ENCODE measurements at places on chromosomes 5 and 9.

GRCh38 chr9:12212860-12213259 lies 480.3 kb upstream of the TYRP1 start:
- no peak for DNase-seq

DNA sequence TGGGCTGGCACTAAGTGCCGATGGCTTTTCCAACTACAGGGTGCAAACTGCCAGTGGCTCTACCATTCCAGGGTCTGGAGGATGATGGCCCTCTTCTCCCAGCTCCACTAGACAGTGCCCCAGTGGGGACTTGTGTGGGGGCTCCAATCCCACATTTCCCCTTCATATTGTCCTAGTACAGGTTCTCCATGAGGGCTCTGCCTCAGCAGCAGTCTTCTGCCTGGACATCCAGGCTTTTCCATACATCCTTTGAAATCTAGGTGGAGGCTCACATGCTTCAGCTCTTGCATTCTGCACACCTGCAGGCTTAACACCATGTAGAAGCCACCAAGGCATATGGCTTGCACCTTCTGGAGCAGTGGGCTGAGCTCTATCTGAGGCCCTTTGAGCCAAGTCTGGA lies 70.3 kb downstream of the TSSK1B start:
- DNase-seq, result no peak

DNA sequence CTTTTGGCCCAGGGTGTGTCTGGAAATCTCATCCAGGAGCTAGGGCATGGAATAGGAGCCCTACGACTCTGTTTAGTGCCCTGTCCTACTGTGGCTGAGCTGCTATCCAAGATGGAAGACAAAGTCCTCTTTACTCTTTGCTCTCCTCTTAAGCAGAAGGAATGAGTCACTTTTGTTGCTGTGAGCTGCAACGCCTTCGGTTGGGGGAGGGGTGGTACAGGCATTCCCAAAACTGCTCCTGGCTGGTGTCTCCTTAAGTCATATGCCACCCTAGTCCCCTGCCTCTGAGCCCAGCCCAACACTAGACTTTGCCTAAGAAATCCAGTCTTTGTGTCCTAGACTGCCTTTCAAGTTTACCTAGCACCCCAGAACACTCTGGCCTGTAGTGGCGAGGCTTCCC lies 99.9 kb downstream of the PRR16 start:
- DNase-seq, result no peak

DNA sequence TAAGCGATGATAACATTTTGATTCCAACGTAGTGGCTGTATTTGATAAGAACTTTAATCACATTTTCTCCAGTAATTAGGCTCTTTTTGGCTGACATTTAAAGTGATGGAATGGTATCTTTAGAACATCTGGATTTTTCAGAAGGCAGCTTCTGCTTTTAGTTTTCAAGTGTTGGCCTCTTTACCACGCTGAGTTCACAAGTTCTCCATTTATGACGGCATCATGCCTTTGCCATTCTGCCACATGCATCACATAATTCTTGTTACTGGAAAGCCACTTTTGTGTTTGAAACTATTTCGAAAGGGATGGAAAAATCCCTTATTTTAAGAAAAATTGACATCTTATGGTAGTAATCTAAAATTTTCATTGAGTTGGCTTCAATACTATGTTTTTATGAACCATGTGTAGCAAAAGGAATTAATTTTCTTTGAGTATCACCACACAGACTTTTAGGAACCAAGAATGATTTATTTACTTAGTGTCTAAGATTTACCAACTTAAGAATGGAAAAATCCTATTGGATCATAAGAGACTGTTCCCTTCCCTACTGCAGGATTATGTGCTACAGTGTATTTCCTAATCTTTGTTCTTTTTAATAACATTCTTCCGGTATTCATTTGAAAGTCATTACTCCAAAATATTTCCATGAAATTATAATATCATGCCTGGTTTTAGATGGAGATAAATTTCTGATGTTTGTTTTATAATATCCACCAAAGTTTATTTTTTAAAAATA lies 344.2 kb downstream of the ADGRV1 start:
- DNase-seq, result no peak

GRCh38 chr9:130480673-130481072 lies 35.9 kb downstream of the ASS1 start:
- peak; percentile 31 for DNase-seq

DNA sequence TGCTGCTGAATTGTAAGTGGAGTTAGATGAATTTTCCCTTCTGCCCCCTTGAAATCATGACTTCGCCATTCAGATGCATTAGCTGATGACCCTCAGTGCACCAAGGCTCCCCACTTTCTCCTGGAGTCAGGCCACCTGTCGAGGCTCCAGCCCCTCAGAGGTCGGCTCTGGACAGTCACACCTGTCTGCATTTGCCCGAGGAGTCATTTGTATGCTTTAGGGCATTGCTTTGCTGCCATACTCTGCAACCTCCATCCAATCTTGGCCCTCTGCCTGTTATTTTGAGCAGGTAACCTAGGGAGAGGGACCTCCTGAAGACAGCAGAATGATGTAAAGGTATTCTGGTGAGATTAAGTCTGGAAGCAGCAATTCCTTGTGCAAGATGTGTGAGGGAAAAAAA lies 144.8 kb downstream of the MACROH2A1 start:
- no peak for DNase-seq

DNA sequence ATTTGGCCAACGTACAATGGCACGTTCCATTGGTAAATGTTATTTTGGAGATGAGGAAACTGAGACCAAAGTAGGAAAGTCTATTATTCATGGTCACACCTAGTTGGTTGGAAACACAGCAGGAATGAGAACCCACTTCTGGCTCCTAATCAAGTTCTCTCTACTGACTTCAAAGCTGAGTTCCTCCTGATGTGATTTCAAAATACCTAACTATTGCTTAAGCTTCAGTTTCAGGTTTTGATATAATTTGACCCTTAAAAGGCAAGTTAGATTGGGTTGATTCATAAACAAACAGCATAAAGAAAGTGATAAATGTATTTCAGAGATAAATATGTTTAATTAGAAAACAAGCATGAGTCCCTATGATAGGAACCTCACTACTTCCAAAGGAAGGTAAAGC lies 312.5 kb downstream of the PARP8 start:
- no peak for DNase-seq

DNA sequence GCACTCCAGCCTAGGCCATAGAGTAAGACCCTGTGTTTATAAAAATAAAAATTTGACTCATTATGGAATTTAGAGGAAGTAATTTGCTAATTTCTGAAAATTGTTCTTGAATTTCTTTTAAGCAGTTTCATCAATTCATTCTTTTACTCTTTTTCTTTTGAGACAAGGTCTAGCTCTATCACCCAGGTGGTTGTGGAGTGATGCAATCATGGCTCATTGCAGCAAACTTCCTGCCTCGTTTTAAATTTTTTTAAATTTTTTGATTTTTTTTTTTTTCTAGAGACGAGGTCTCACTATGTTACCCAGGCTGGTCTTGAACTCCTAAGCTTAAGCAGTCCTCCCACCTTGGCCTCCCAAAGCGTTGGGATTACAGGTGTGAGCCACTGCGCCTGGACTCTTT lies 3.1 kb upstream of the CAMLG start:
- no peak for DNase-seq

DNA sequence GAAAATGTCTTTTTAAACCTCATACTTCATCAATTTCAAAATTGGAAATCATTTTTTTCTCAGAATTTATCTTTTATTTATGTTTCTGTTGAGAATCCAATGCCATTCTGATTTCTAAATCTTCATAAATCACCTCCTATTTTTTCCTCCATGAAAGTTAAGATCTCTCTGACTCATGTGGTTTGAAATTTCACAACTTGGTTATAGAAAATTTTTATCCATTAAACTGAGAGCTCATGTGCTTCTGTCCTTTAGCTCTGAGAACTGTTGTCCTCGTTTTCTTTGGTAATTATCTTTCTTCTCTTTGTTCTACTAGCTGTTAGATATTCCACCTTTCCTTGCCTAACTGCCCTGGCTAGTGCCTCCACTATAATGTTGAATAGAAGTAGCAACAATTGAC lies 1.5 kb upstream of the RNF180 start:
- DNase-seq, result no peak

DNA sequence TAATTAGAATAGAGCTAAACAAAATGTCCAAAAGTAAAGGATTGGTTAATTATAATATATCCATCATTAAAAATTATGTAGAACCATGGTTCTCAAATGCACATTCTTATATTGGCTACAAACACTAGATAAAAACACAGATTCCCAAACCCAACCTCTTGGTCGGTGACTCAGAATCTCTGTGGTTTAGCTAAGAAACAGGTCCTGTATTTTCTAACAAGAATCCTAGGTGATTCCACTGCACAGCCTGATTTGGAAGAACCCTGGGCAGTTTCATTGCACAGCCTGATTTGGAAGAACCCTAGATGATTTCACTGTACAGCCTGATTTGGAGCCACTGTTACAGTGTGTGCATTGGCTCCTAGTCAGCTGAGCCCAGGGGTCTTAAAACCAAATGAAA lies 67.9 kb downstream of the KIAA1958 start:
- DNase-seq, result peak; percentile 27

DNA sequence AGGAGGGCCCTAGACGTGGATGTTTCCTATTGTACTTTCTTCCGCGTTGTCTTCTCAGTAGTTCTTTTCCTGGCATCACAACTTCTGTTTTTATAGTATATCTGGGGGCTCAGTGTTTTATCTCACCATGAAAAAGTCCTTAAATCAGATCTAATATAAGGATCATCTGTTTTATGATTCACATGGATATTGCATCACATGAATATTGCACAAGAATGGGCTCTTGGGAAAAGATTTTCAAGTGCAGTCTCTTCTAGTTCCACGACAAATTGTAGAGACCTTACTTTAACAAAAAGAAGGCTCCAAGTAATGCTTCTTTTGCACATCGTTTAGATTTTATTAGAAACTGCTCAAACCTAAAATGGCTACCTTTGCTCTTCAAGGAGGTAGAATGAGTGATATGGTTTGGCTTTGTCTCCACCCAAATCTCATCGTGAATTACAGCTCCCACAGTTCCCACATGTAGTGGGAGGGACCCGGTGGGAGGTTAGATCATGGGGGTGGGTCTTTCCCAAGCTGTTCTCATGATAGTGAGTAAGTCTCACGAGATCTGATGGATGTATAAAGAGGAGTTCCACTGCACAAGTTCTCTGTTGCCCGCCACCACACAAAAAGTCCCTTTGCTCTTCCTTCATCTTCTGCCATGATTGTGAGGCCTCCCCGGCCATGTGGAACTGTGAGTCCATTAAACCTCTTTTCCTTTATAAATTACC lies 53.7 kb upstream of the FAM120A start:
- DNase-seq, result no peak

DNA sequence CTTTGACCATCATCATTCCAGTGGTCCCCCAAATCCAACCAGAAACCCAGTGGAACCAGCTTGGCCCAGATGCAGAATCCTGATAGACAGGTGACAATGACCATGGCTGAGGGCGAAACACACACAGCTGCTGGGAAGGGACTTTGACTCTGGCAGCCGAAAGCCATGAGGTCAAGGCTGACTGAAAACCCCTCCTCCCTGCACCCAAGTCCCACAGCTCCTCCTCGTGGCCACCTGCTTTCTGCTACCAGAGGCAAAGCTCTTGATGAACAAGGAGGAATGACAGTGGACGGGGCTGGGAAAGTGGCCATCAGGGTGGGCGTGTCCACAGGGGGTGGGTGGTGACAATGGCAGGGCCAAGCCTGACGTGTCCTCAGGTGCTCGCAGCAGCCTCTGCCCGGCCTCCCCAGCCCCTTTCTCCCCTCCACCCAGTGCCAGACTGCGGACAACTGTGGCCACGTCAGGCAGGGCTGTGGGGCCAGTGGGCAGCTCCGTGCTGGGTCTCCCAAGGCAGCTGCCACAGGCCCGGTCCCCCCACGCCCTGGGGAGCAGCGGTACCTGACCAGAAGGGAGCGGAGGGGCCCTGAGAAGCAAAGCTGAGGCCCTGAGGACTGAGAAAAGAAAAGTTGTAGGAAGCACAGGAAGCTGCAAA lies 30.8 kb upstream of the SARDH start:
- no peak for DNase-seq

DNA sequence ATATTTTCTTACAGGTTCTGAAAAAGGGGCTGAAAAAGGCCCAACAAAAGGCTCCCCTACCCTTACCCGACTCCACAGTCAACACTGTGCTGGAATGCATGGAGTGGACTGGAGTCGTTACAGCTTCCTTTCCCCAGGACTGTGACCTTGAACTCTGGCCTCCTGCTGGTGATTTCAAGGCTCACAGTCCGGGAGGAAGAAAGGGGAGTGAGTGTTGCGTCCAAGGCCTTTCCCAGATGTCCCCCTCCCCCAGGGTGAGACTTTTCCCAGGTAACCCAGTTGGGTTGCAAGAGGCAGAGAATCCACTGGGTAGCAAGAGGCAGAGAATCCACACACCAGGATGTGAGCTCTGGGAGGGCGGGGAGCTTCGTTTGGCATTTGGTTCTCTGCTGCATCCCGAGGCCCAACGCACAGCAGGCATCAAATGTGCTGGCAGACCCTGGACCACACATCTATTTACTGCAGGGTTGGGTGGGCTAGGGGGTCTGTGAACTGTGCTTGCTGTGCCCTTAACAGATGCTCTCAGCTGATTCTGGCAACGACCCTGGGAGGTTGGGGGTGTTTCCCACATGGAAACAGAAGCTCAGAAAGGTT lies 37.5 kb downstream of the FABP6 start:
- no peak for DNase-seq

DNA sequence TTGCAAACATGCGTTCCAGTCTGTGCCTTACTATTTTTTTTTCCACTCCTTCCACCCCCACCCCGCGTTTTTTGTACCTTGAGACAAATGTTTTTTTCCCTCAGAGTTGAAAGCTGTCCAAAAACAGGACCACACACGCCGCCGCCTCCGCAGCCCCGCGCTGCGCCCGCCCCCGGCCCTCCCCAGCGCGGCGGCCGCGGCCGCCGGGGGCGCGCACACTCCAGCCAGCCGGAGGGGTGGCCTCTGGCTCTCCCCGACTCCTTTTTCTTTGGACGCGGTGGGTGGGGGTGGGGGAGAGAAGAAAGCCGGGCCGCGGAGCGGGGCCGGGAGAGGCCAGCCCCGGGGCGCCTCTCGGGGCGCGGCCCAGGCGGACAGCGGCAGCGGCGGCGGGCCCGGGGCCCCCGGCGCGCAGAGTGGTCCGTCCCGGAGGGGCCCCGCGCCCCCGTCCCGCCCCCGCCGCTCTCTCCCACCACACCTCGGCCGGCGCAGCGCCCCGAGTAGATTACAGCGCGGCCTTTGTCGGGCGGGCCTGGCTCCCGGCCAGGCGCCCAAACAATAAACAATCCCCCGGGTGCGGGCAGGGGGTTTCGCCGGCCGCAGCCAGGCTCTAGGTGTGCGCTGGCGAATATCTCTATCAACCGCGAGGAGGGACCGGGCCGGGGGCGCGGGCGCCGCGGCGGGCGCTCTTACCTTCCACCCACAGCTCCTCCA lies 10.9 kb downstream of the PTCH1 start:
- DNase-seq, result no peak

Measured in hepatic stellate cell (primary cell).